NCI-H146 (cell line): ENCODE measurements at places on chromosomes 2 and 18.
A peak's percentile ranks its signal among the peaks of the same experiment; 100 is the strongest.

GRCh38 chr2:38454081-38454480, 77.0 kb upstream of the ATL2 start:
- no peak for DNase-seq

- no peak for DNase-seq
These were observed 111.6 kb downstream of the ATL2 start for GRCh38 chr2:38265461-38265860.

DNA sequence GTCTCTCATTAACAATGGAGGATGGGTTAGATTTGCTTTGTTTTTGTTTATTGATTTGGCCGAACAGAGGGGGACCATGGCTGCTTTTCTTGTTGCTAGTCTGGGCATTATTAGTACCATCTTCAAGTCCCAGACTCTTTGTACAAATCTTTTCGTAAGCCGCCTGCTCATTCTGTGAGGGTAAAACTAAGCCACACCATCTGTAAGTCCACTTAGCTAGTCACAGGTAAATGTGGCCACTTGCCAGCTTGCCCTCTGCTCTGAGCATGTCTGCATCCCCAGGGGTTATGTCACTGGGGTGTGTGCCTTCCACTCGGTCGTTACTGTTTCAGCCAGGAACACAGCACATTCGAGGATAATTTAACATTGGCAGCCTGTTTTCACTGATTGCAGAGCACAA, 85.6 kb downstream of the SMIM21 start:
- no peak for DNase-seq

DNA sequence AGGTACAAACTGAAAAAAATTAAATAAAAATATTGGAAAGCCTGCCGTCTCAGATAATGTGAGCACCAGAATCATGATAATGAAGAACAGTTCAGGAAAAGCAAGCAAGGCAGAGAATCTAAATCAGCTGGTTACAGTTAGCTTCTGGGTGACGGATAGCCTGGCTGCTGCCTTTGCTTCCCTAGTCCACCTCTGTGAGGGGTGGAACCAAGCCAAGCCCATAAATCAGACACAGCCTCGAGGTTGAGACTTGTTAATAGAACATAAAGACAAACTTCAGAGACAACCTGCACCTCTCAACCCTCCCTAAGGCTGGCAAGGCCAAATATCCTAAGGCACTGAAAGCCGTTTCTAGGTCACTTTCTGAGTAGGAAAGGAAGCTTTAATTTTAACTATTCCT, 334.7 kb upstream of the SLC39A10 start:
- DNase-seq: peak; percentile 23

GRCh38 chr2:170161516-170162270, 16.3 kb upstream of the MYO3B start:
- DNase-seq: no peak

DNA sequence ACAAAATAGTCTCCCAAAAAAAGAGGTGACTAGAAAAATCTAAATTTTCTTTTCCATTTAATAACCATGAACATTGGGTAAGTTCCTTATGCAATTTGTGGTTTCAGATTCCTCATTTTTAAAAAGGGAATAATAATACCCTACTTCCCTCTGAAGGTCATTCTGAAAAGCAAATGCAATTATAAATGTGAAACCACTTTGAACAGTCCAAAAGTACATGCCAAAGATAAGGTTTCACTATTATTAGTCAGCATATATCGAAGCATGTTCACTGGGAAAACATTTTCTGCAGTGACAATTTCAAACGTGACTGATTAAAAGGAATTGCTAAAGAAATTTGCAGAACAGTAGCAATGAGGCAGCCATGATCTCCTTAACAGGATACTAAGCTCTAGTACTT, 100.1 kb upstream of the RNF152 start:
- DNase-seq: no peak

DNA sequence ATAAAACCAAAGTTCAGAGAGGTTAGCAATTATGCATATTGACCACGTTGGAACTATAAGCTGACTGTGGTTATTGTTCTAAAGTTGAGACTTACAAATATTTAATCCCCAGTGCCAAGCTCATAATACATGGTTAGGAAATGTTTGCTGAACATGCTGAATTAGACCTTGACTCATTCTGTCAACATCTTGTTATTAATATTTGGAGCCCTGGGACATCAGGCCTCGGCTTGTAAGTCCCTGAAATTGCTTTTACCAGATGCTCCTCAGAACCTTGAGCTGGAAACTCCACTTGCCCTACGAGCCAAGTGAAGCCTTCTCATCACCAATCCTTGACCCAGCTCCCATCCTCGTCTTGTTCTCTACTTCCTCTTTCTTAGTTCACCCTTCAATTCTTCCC, 21.2 kb downstream of the DYNAP start:
- DNase-seq: no peak

DNA sequence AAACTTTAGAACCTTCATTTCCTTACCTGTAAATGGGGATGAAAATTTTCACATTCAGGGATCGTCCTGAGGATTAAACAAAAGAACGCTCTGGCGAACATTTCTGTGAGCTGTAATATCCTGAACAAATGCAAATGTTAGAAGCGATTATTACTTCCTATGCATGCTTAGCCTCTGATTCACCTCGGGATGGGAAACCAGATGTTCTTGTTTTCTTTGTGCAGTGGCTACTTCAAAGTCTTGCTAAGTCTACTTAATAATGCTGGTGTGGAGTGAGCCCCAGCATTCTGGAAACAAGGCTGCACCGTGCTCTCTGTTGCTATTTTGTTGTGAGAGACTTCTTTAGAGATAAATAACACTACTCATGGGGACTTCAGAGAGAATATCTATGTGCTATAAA, 119.1 kb upstream of the PELI1 start:
- DNase-seq: no peak

DNA sequence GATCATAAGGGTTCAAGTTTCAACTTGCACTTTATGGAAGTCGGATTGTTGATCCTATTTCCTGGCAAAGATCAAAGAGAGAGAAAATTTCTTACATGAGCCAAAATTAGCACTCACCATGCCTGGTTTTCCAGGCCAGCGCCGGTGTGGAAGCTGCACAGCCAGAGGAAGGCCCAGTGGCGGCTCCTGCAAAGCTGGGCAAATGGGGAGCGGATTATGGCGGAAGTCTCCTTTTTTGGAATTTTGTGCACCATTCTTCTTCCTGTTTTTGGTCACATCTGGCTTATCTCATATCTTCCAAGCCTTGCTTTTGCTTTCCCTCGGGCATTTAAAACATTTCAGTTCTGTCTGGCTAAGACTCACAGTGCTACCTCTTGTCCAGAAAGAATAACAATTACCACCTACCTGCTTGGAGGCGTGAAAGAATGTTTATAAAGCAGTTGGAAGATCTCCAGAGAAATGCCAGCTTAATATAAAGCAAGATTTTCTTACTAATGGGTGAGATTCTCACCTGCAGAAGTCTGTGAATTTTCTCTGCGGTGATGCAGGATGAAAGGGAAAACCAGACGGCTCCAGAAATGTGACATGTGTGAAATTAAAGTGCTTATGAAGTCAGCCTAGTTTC, 94.3 kb downstream of the ASAP2 start:
- DNase-seq: no peak

DNA sequence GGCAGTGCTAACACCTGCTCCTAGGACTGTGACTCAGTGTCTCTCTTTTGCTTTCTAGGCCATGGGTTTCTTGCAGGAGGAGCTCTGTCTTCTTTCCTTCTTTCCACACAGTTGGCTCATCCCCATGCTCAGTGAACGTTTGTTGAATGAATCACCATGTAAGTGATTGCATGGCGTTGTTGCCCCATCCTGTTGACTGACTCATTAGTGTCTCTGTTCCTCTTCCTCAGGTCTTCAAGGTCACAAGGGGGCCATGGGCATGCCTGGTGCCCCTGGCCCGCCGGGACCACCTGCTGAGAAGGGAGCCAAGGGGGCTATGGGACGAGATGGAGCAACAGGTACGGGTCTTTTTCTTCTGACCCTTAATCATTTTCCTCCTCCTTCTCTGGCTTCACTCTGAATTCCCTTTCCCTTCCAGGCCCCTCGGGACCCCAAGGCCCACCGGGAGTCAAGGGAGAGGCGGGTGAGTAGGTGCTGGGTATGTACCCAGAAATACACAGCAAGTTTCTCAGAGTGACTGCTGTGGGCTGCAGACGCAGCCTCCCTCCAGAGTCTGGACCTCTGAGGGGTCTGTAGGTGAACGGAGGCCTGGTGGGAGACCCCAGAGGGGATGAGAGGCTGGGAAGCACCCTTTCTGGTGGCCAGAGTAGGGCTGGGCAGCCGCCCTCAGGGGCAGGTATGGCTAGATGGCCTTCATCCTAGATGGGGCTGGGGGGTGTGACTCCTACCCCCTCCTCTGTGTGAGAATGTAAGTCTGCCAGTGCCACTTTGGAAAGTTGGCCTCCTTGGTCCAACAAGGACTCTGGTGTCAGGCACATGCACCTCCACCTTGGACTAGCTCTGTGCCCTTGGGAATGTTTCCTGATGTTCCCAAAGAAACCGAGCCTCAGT, 32.4 kb downstream of the MARCO start:
- no peak for DNase-seq

- DNase-seq: no peak
These were observed 87.4 kb downstream of the COL6A3 start for GRCh38 chr2:237326266-237327171.

GRCh38 chr2:84132370-84132769, 326.7 kb downstream of the SUCLG1 start:
- no peak for DNase-seq

DNA sequence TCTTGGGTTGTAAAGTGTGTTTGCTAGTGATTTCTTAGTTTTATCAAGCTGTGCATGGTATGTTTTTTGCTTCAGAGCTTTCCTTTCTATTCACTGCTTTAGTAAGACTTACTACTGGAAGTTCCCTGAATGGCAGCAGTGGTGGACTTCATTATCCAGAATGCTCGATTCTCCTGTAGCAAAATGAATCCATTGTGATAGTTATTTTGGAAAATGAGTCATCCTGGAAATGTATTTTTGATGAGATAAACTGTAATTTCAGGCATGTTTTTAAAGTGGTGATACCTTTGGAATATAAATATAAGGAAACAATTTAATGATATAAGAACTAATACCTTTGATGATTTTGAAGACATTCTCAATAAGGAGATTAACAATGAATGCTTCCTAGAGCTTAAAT, 387.1 kb downstream of the PTPRM start:
- DNase-seq: no peak

GRCh38 chr2:105576440-105577241, 168.1 kb upstream of the NCK2 start:
- peak; percentile 56 for DNase-seq

GRCh38 chr18:21452276-21452780, 148.2 kb downstream of the ESCO1 start:
- no peak for DNase-seq

DNA sequence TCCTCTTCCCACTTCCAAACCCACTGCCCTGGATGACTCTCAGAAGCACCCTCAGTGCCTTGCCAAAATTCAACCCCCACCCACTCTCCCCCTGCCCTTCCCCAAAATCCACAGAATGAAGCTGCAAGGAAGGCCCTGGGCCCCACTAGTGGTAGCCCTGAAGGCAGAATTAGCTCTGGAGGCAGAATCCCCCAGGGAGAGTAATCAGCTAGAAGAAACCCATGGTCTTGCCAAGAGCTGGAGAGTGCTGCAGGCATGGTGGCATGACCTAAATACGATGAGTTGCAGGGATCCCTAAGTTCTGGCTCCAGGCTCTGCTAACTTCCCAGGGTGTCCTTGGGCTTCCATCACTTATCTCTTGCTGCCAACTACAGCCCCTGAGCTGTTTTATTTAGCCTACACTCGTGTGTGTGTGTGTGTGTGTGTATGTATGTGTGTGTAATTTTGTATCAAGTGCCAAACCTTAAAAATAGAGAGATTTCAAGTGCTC, 7.9 kb downstream of the GAD1 start:
- no peak for DNase-seq

DNA sequence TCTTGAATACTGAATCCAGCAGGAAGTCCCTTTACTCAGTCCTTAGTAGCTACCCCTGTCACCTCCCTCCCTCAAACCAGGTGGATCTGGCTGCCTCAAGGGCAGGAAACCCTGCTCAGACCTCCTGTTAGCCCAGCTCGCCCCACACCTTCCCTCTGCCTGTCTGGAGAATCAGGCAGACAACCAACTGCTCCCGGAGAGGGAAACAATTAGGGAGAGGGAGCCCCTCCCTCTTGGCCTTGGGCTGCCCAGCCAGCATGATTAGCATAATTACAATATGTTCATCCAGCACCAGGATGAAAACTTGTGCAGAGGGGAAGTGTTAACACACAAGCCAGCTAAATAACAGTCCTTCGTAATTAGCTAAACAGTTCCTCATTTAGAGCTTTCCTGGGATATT, 185.5 kb downstream of the C1D start:
- no peak for DNase-seq

GRCh38 chr18:72041313-72042032, 502.7 kb downstream of the CBLN2 start:
- DNase-seq: no peak

DNA sequence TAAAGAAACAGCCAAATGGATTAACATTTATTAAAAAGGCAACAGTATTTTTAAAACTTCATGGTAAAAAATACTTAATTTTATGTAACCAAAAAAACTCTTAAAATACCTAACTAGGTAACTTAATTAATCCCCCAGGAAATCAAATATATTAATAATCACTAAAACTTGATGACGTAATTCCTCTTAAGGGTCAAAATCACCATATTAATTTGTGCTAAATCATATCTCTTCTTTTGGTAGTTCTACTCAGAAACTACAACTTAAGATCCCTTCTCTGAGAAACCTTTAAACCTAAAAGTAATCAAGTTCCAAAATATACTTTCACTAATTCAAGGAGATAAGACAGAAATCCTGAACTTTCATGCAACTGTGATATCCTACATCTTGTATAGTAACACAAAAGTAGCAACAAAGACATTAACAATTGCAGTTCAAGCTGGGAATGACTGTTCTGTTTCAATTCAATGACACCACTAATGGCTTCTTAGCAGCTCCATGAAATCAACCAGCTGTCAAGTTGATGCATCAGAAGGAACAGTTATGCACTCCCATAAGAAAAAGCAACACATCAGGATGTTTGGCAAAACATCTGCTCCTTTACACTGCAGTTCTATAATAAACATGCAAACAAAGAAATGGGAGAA, 4.0 kb downstream of the BAZ2B start:
- DNase-seq: peak; percentile 39

- no peak for DNase-seq
These were observed 61.3 kb downstream of the CYBRD1 start for GRCh38 chr2:171583566-171583965.

DNA sequence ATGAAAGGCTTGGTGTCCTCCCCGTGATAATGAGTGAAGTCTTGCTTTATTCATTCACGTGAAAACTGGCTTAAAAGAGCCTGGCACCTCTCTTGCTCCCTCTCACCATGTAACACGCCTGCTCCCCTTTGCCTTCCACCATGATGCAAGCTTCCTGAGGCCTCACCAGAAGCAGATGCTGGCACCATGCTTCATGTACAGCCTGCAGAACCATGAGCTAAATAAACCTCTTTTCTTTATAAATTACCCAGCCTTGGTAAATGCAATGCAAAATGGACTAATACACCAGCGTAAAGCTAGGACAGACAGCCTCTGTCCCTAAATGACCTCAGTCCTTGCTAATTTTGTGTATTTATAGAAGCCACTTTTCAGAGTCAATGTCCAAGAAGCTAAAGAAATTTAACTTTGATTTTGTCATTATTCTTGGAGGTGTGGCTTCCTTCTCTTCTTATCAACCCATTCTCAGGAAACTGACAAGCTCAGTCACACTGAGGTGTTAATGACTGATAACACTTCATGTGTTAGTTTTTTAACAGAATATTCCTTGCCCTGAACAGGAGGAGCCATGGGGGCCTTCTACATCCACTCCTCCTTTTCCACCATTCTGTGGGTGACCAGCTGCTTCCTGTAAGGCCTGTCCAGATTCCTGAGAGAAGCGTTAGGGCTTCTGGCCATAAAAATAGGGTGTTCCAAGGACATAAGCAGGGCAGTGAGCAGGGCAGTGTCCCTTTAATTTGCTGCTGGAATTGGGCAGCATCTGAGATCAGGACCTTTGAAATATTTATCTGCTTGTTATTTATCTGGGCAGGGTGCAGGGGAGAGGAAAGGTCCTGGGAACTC, 38.0 kb upstream of the EPAS1 start:
- no peak for DNase-seq
